HTR-8/SVneo (cell line): ENCODE measurements at places on chromosomes 3 and 15.

GRCh38 chr3:161925749-161926360 lies 429.2 kb downstream of the OTOL1 start:
- no peak for DNase-seq

DNA sequence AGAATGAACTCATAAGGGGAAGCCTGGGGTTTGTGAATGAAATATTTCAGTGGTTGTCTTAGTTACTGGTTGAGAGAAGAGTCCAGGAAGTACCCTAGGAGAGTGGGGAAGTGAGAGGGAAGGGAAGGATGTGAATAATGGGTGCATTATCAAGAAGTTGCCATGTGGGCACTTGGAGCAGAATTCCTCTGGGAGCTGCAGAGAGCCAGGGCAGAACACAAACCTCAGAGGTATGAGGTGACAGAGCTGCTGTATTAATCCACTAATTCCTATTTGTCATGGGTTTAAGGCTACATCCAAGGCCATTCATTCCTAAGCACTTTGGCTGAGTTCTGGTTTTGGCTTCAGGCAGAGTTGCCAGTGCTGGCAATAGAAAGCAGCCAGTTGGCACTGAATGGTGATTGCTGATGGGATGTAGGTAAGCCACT lies 29.0 kb downstream of the NDUFB4 start:
- no peak for DNase-seq

GRCh38 chr3:100615684-100616083 lies 6.3 kb downstream of the ADGRG7 start:
- DNase-seq: no peak

GRCh38 chr3:4139462-4140140 lies 163.6 kb upstream of the SETMAR start:
- DNase-seq: no peak

DNA sequence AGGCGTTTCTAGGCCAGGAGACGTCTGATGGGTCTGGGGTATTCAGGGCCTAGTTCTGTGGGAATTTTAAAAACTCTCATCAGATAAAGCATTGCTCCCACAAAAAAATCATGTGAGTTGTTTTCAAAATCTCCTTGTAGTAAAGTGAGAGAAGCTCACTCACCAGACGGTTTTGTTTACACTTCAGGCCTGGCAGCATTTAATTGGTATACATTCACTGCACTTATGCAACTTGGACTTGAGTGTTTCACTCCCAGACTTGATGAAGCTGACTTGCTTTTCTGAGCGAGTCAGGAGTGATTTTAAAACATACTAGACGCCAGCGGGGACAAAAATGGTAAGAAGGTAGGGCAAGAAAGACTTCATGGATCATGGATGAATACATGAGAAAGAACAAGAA lies 75.2 kb downstream of the SLCO3A1 start:
- no peak for DNase-seq

DNA sequence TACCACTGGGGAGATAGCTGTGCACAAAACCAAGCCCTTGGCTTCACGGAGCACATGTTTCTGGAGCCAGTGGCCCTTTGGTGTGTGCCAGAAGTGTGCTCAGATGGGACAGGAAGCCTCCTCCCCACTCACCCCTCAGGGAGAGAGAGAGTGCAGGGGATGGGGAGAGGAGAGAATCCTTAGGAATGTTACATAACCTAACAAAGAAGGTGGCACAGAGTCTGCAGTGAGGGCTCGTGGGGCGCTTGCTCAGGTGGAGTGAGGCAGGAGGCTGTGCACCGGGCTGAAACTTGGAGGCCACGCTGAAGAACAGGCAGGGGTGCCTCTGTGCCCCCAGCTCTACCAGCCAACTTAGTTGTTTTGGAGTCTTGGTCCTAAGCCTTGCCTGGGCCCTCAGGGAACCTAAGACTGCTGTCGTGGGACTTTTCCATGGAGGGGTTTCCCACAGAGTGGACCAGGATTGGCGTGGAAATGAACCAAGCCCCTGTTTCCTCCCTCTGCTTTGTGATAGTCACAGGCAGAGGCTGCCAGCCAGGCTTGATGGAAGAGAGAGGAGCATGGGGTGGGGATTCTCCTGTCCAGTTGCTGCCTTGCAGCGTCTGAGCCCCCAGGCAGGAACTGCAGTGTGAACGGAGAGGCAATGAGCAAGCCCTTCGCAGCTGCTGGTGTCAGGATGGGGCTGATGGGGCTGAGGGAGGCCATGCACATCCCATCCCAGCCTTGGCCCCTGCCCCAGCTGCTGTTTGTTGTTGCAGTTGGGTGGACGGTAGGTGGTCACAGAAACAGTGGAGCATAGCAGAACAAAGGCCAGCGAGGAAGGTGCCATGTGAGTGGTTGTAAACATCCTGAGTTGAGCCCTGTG lies 32.7 kb downstream of the PDIA5 start:
- no peak for DNase-seq
